ENCODE measurements at places on chromosomes 13 and 19.

DNA sequence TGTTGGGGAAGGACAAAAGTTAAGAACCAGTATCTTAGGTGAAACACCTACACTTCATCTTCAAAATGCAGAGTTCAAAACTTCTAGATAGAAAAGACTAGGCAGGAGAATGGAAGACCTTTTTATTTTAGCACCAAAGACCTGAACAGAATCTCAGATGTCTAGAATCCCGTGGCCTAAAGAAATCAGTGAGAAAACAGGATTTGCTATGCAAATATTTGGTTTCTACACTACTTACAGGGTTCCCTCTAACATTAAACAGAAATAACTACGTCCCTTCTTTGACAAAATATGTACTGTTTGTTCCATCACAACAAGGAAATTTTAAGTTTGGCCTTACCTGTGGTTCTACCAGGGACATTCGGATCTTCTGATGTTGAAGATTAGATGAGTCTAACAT is 21.5 kb downstream of the DIS3 start:
- no peak for DNase-seq

DNA sequence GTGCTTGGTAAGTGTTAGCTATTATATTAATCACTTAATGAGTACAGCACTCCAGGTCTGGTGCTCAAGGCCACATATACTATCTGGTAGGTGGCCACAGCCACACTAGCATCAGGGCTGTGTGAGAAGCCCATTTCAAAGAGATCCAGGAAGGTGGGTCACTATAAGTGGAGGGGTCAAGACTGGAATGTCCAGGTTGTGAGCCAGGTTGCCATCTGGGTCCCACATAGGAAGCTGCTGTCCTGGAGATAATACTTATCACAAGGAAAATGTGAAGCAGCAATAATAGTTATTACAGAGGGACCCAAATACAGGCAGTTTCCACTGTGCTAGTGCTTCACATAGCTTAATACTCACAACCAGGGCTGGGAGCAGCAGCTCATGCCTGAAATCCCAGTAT is 13.1 kb downstream of the C19orf47 start:
- DNase-seq = no peak

DNA sequence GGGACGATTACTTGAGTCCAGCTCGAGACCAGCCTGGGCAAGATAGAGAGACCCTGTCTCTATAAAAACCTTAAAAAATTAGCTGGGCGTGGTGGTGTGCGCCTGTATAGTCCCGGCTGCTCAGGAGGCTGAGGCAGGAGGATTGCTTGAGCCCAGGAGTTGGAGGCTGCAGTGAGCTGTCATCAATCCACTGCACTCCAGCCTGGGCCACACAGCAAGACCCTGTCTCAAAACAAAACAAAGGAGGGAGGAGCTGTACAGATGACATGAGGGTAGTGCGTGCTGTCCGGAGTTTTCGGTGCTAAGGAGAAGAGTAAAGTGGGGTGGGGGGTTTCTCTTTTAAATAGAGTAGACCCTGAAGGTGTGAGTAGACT is 22.6 kb downstream of the HDGFL2 start:
- no peak for DNase-seq

DNA sequence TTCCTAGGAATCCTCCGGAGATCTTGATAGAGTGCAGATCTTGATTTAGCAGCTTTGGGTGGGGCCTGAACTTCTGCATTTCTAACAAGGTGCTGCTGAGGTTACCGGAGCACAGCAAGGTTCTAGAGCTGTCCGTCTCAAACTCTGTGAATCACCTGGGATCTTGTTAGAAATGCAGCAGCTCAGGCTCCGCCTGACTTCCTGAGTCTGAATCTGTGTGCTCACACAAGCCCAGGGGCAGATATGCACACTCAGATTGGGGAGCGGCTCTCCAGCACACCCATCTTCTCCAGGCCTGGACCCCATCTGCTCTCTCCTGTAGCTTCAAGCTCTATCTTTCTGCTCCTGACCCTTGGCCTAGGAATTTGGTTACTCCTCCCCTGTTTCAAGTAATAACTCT is 3.5 kb upstream of the TEX26 start:
- no peak for DNase-seq

GRCh38 chr13:111187960-111188541 is 72.9 kb downstream of the ARHGEF7 start:
- no peak for DNase-seq

- no peak for DNase-seq
Observed at GRCh38 chr13:102584434-102584833, 12.4 kb upstream of the TPP2 start.

DNA sequence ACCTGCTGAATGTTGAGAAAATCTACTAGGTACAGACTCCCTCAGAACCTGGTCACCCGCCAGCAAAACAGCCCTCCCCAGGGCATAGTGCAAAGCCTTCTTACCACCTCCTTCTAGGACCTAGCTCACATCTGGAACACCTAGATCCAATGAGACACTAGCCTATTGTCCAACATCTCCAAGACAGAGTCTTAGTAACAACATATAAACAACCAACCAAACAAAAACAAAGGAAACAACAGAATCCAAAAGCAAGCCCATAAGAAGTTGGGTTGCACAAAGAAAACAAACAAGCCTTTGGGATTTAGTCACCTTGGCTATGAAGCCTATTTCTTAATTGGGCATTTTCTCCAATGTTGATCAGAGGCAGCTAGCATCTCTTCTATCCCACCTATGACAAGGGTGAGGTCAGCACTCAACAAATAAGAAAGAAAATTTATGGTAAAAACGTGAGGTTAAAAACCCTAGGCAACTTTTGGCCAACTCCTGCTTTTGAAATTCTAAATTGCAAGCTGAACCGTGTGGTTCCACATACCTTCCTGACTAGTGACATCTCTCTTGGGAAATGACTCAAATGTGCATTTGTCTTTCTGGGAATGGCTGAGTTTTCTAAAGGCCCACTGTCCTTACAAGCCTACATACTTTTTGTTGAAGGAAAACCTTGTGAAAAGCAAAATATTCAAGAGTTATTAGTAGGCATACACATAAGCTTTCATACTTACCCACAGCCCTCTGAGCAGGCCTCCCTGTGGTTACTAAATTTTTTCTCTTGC is 66.7 kb downstream of the FAM216B start:
- DNase-seq = no peak

- DNase-seq = no peak
Observed at GRCh38 chr13:90308249-90308648, 1039.2 kb upstream of the MIR17HG start.

GRCh38 chr13:95480791-95481780 is 71.4 kb upstream of the CLDN10 start:
- no peak for DNase-seq

- DNase-seq = no peak
Observed at GRCh38 chr13:97026531-97027161, 32.4 kb upstream of the OXGR1 start.

DNA sequence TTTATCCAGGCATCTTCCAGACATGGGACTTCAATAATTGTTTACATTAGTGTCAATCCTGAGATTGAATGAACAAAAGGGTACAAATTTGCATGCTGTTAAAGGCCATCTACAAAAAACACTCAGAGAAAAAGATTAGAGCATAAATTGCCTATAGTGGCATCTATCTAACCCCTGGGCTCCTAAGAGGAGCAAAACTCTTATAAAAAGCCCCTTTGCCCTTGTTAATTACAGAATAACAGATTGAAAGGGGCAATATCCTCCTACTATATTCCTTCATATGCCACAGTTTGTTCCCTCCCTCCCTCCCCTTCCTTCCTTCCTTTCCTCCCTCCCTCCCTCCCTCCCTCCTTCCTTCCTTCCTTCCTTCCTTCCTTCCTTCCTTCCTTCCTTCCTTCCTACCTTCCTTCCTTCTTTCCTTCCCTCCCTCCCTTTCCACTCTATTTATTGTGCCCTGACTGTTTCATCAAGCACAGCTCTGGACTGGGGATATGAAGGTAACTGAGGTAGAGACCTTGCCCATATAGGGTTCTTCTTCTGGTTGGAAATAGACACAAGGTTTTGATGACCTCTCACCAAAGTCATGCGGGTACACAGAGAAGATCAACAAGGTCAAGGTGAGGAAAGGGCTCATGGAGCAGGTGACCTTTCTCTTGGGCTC is 49.5 kb downstream of the PCDH8 start:
- DNase-seq = no peak

GRCh38 chr19:48319647-48320541 is 5.5 kb upstream of the EMP3 start:
- DNase-seq = peak; percentile 67

GRCh38 chr19:49851456-49852259 is 699 bp downstream of the PTOV1 start:
- DNase-seq = no peak

- DNase-seq = peak; percentile 19
Observed at GRCh38 chr19:52270266-52270885, 989 bp downstream of the ZNF766 start.

GRCh38 chr19:36449059-36449670 is 30.7 kb upstream of the ZFP82 start:
- no peak for DNase-seq

GRCh38 chr13:26968431-26969341 is 202.9 kb downstream of the USP12 start:
- no peak for DNase-seq

GRCh38 chr13:102869948-102870676 is 24.3 kb downstream of the ERCC5 start:
- no peak for DNase-seq

DNA sequence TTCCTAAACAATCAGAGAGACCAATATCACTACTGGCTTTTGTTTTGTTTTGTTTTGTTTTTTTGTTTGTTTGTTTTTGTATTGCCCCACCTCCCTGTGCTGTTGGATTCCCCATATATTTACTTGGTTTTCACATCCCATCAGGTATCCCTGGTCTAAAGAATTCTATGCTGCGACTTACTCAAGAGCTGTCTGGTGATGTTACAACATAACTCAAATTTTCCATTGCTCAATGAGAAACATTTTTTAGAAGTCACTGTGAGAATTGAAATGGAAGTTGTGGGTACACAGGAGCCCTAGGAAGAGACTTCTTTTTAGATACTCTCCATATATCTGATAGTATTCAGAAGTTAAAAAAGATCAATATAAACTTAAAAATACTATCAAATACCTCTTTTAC is 181.4 kb downstream of the KLF5 start:
- no peak for DNase-seq

DNA sequence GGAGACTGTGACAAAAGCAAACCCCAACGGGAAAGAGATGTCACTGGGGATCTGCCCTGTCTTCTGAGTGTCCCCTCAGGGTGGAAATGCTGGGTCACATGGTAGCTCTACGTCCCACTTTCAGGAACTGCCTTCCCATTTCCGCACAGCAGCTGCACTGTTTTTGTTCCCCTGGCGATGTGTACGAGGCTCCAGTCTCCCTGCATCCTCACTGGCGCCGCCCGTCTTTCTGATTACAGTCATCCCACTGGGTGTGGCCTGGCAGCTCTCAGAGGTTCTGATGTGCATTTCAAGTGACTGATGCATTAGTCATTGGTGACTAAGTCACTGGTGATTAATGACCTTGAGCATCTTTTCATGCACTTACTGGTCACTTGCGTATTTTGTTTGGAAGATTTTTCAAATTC is 21.2 kb downstream of the PCID2 start:
- no peak for DNase-seq

DNA sequence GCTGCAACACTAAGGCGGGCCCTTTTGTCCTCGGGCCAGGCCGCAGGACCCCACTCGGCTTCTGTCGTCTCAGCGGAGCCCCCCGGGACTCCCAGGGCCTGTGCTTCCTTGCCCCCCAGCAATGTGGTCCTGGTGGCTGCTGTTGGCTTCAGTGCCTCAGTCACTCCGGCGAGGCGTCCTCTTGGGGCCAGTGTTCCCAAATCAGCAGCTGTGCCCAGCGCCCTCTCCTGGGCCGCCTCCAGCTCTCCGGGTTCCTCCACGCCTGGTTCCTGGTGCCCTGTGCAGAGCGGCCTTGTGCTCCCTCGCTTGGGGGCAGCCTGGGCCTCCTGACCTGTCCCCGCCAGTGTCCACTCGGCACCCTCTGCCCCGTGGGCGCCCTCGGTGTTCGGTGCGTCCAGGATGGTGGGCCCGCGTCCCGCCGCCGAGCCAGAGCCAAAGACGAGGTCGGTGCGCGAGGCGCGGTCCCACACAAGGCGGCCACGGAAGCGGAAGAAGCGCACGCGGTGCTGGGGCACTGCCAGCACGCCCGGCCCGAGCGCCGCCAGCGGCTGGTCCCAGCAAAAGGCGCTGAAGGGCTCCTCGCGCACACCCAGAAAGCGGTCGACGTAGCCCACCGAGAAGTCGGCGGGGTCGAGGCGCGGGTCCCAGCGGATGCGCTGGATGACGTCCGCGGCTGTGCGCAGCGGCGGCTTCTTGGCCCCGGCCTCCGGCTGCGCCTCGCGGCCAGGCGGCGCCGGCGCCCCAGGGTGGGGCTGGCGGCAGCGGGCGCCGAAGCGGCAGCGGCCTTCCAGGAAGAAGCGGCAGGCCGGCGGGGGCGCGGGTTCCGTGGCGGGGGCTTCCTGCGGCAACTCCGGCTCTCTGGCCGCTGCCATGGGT is 685 bp downstream of the LENG9 start:
- peak; percentile 15 for DNase-seq

- no peak for DNase-seq
Observed at GRCh38 chr19:53388904-53389303, 6.0 kb upstream of the ZNF765 start.

- DNase-seq = peak; percentile 9
Observed at GRCh38 chr19:39996218-39996810, 546 bp upstream of the ZNF546 start.

DNA sequence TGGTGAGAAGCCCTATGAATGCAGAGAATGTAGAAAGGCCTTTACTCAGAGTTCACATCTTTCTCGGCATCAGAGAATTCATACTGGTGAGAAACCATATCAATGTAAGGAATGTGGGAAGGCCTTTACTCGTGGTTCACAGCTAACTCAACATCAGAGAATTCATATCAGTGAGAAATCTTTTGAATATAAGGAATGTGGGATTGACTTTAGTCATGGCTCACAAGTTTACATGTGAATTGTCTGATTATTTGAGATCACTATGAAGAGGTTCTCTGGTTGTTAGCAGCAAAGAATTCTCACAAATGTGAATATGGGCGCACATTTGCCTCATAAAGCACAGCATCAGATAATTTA is 43.7 kb downstream of the ZNF585A start:
- no peak for DNase-seq

DNA sequence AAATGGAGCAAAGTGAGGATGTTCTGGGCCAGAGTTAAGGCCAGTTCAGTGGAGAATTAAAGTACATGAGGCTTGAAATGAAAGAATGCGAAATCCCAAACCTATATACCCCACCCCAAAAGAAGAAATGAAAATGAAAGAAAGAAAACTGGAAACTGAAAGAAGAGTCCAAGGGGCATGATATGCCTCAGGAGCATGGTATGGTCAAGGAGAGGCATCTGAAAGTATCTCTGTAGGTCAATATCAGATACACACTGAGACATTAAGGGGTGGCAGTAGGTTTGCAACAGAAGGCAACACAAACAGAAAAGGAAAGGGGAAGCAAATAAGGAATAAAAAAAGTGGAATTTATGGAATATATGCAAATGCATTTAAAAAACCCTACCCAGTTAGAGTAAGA is 166.5 kb downstream of the COG6 start:
- no peak for DNase-seq

GRCh38 chr13:112587764-112588489 is at the start of gene TUBGCP3:
TUBGCP3 (minus strand) TSS chr13:112588153; CDS start chr13:112587980, 173 bp downstream.
- DNase-seq = peak; percentile 92

DNA sequence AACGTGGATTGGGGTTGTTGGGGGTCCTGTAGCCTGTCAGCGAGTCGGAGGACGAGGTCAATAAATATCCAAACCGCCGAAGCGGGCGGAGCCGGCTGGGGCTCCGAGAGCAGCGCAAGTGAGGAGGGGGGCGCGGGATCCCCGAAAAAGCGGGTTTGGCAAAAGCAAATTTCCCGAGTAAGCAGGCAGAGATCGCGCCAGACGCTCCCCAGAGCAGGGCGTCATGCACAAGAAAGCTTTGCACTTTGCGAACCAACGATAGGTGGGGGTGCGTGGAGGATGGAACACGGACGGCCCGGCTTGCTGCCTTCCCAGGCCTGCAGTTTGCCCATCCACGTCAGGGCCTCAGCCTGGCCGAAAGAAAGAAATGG is 754 bp upstream of the SIX5 start:
- DNase-seq = peak; percentile 38
